ENCODE measurements at places on chromosomes 2 and 18.
A peak's percentile ranks its signal among the peaks of the same experiment; 100 is the strongest.

GRCh38 chr2:150192701-150193100 lies 294.8 kb downstream of the RND3 start:
- no peak for DNase-seq

DNA sequence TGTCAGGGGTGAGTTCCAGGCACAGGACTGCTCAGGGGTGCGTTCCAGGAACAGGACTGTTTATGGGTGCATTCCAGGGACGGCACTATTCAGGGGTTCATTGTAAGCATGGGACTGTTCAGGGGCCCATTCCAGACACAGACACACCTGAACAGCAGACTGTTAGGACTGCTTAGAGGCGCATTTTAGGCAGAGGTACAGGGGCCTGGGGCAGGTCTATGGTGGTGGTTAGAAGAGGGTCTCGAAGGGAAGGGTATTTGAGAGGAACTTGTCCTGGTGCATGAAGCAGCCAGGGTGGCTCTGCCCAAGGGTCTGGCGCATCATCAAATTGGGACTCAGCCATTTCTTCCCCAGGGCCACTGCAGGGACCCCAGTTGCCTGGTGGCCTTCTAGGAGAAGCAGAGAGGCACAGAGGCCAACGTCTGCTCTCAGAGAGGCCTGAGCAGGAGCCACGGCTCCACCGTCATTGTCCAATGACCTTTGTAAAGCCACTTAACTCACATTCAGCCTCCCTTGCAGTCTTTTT lies 14.8 kb upstream of the MLPH start:
- DNase-seq, result no peak

DNA sequence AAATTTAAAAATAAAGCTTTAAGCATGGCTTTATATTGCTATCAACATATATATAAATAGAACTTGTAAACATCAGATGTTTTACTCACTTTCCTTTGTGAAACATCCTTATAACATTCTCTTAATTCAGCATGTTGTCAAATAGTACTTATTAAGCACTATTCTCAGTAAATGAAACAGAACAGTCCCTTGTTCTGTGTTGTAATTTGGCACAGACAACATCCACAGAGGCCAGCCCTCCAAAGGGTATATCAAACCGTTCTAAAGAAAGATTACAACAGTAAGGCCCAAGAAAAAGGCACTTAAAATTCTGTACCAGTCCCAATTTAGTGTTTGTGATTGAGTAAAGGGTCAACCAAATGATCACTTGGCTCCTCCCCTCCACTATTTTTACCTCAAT lies 46.0 kb downstream of the GAREM1 start:
- DNase-seq, result no peak

- no peak for DNase-seq
These were observed 156.9 kb upstream of the ITGA6 start for GRCh38 chr2:172270278-172271079.

GRCh38 chr2:143229411-143229810 lies 100.2 kb downstream of the ARHGAP15 start:
- no peak for DNase-seq

- DNase-seq, result no peak
These were observed 97.6 kb downstream of the GRB14 start for GRCh38 chr2:164523726-164524125.

DNA sequence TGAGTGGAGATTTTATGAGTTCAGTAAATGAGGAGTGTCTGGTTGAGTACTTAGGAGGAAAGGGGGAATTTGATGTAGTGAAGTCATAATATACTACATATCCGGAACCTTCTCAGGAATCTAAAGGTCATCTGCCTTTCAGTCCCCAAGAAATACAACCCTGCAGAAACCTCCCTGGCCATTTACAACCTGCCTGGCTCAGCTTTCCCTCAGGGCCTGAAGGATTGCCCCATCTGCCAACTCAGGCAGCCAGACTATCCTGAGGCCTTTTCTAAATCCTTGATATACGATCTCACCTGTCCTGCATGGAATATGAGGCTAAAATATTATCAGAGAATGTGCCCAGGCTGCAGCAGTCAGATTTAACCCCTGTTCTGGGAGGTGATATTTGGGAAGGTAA lies 165.4 kb upstream of the SPOPL start:
- no peak for DNase-seq

GRCh38 chr2:107588181-107588580 lies 238.5 kb upstream of the RGPD4 start:
- DNase-seq, result no peak

GRCh38 chr2:159064446-159065301 lies 96.2 kb downstream of the TANC1 start:
- no peak for DNase-seq

- no peak for DNase-seq
These were observed 22.1 kb downstream of the IL1F10 start for GRCh38 chr2:113089916-113090315.

GRCh38 chr2:55862246-55862645 lies 61.3 kb downstream of the EFEMP1 start:
- DNase-seq, result peak; percentile 60

GRCh38 chr2:38836791-38837190 lies 38.9 kb downstream of the DHX57 start:
- no peak for DNase-seq

DNA sequence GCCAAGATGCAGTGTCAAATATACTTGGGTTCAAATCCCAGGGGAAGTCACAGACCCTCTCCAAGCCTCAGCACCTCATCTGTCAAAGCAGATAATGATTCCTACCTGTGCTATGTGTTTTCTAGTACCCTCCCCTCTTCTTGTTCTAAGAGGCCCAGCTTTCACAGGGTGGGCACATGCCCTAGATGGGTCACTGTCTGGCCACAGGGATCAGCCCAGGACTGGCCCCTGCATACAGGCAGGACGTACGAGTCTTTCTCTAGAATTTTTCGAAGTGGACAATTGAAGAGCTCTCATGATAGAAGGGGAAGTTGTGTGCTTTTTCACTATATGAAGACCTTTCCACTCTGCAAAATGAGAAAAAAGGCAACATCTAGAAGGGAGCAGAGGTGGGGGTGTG lies 22.2 kb downstream of the ARL4C start:
- peak; percentile 23 for DNase-seq

GRCh38 chr2:63078852-63079606 lies 28.4 kb downstream of the OTX1 start:
- no peak for DNase-seq

DNA sequence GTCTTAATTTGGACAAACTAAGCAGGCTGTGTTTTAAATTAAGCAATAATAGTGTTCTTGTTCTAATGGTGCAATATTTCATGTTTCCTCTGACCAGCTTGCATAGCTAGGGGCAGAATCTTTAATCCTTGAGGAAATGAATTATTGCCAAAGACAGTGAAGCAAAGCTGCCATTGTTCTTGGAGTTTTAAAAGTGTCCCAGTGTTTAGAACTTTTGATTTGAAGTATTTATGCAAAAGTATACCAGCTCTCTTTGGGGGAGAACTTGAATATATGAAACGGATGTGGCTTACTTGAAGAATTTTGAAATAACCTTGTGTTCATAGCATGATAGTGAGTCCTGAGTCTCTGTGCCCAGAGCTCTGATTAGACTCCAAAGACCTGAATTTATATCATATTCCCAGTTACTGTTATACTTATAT lies 33.4 kb downstream of the ITGA6 start:
- no peak for DNase-seq

- no peak for DNase-seq
These were observed 12.1 kb upstream of the ITGA6 start for GRCh38 chr2:172415157-172415864.

DNA sequence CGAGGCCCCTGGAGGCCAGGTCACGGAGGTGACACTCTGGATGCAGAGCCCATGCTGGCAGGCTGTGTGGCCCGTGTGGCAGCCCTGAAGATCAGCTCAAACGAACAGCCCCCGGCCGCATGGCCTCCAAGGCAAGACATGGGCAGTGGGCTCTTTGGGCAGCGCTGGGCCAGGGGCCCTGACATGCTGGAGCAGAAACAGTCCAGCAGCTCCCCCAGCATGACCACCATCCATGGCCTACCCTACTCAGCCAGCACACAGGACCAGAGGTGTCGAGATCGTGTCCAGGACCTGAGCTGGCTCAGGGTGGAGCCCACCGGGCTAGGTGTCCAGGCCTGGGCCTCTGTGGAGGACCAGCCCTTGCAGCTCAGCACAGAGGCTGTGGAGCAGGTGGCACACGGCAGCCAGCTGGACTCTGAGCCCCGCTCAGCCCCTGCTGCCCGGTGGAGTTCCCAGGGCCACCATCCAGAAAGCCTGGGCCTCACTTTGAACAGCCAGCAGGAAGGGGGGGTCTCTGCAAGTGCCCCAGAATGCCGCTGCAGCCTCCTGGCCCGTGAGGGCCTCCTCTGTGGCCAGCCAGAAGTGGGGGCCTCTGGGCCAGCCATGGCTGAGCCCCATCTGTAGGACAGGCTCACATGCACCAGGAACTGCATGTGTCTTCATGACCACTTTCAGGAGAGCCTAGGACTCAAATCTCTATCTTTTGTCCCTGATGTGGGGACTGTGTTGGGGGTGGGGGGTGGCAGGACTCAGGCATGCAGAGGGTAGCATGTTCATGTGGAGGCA lies 8.9 kb downstream of the AMER3 start:
- no peak for DNase-seq

GRCh38 chr2:240983361-240983995 lies 14.9 kb upstream of the SNED1 start:
- peak; percentile 61 for DNase-seq

DNA sequence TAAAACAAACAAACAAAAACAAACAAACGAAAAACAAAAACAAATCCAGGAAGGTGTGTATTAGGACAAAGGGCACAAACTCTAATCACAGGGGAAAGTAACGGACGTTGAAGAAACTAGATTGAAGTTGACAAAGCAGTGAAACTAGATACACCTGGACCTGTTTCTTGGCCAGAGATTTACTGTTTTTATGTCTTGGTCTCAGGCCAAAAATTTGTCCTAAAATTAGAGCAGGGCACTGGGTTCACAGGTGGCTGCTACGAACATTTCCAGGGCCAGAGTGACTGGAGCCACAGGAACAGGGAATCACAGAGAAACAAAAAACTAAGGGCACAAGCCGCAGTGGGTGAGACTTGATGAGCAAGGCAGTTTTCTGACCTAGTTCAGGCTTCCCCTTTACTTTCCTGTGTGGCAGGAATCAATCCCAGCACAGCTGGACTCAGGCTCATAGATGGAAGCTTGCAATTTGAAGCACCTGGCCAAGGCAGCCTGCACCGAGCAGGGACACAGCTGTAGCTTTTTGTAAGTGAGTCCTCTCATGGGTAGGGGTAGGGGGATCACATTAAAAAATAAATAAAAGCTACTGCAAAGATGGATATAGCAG lies 329.4 kb downstream of the DLGAP1 start:
- DNase-seq, result no peak

DNA sequence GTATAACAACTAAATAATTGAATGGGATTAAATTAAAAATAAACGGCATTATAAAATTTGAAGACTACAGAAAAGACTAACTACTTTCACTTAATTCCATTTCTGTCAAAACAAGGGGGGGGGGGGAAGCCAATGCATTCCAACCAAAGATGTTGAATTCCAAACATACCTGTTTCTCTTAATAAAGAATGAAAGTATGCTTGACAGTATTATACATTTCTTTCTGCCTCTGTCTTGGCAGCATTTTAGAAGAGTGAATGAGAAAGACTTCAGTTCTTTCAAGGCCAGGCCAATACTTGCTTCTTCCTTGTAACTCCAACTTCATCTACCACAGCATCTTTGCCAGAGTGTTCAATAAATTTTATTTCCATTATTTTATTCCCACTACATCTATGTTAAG lies 65.9 kb downstream of the PDE11A start:
- DNase-seq, result no peak

DNA sequence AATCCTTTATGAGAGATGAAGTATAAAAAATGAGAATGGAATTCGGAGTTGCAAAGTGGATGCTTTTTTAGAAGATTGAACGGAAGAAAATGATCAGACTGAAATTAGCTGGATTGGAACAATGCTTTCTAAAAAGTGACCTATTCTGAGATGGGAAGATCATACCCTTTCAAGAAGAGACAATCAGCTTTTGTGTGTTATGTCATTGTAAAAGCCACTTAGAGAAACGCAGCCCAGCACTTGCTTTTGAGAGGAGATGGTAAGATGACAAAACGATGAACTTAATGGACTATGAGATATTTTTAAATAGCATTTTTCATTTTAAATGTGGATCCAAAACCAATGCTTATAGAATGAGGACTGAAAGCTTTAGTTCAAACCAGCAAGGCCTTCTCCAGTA lies 871.4 kb upstream of the KLHL29 start:
- DNase-seq, result no peak

- DNase-seq, result no peak
These were observed 10.2 kb downstream of the C18orf32 start for GRCh38 chr18:49476664-49477411.

DNA sequence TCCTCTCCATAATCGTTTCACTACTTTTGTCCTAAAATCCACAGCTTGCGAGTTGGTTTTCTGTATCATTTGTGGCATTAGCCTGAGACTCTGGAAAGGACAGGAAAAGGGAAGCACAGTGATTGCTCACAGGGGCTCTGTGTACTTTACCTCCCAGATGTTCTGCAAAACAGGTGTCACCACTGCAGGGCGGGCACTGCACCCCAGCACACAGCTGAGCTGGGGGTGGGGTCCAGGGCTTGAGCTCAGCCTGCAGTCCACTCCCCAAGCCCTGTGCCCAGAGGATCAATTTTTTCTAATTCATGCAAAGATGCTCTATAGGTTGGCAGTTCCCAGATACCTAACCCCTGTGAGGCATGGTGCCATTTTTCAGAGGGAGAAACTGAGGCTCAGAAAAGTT lies 119.4 kb upstream of the GLI2 start:
- no peak for DNase-seq

- no peak for DNase-seq
These were observed 11.4 kb downstream of the SIX3 start for GRCh38 chr2:44952806-44953498.

- no peak for DNase-seq
These were observed 13.1 kb downstream of the ZAP70 start for GRCh38 chr2:97726261-97727064.

DNA sequence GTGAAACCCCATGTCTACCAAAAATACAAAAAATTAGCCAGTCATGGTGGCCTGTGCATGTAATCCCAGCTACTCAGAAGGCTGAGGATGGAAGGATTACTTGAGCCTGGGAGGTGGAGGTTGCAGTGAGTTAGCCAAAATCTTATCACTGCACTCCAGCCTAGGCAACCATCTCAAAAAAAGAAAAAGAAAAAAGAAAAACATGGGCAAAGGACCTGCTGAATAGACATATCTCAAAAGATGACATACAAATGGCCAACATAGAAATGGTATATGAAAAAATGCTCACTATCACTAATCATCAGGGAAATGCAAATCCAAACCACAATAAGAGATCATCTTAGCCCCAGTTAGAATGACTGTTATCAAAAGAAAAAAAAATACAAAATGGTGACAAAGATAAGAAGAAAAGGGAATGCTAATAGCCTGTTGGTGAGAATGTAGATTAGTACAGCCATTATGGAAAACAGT lies 1.4 kb upstream of the TGOLN2 start:
- no peak for DNase-seq

Data from sciatic nerve (tissue), 2 donors.